AG04450 (cell line): ENCODE measurements at places on chromosomes 13 and 19. TPM values are rescaled to one million over a fixed set of nuclear protein-coding genes. Genes with fewer than 3 reads are reported as not detected.

GRCh38 chr13:113371061-113371460, 7.1 kb upstream of the GRTP1 start:
- no peak for DNase-seq

- DNase-seq: no peak
Measured at GRCh38 chr13:42638886-42639285, 64.9 kb downstream of the TNFSF11 start.

Gene SSC5D
- 2.1 and 3.1 TPM in 2 replicates for polyA plus RNA-seq

- DNase-seq: no peak
Measured at GRCh38 chr13:57045826-57046546, 94.7 kb upstream of the PRR20A start.

GRCh38 chr13:23356368-23356767, 77.1 kb downstream of the SACS start:
- DNase-seq: no peak

GRCh38 chr19:9041023-9041422, 30.8 kb upstream of the MUC16 start:
- no peak for DNase-seq

DNA sequence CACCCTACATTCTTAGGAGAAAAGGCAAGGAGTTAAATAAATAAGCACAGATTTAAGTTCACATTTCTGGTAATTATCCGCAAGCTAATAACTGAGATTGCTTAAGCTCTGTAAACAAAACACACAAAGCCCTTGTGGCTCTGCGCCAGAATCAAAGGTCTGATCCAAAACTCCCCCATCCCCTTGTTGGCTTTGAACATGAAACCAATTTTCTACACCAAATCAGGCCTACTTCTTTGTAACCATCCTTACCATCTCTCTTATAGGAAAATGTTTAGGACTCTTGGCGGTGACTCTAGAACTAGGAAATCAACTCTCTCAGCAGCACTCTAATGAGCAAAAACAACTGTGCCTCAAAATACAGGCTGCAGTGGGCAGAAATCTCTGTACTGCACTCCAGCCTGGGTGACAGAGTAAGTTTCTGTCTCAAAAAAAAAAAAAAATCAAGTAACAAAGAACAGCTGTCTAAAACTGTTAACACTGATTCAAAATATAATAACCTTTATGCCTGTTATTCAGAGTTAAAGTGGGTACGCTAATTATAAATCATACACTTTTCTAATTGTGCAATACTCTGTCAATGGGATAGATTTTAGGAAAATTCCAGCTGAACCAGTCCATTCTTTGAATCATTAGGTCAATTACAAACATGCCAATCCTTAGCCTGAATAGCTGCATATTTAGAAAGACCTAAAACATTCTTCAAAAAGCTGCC, 25.8 kb downstream of the ABCC4 start:
- no peak for DNase-seq

DNA sequence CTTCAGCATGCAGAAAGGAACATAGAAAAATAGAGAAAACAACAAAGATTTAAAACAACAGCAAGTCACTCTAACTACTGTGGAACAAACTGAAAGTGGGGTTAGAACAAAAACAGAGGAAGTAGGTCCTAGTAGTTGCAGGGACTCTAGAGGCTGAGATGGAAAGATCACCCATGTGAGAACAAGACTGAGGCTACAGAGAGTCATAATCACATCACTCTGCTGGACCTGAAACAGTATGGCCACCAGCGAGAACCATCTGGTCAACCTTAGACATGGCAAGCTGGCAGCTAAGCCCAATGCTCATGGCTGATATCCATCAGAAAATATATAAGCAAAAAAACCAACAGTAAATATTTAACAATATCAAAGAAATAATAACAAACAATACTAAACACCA, 35.8 kb upstream of the ZNF724 start:
- no peak for DNase-seq

DNA sequence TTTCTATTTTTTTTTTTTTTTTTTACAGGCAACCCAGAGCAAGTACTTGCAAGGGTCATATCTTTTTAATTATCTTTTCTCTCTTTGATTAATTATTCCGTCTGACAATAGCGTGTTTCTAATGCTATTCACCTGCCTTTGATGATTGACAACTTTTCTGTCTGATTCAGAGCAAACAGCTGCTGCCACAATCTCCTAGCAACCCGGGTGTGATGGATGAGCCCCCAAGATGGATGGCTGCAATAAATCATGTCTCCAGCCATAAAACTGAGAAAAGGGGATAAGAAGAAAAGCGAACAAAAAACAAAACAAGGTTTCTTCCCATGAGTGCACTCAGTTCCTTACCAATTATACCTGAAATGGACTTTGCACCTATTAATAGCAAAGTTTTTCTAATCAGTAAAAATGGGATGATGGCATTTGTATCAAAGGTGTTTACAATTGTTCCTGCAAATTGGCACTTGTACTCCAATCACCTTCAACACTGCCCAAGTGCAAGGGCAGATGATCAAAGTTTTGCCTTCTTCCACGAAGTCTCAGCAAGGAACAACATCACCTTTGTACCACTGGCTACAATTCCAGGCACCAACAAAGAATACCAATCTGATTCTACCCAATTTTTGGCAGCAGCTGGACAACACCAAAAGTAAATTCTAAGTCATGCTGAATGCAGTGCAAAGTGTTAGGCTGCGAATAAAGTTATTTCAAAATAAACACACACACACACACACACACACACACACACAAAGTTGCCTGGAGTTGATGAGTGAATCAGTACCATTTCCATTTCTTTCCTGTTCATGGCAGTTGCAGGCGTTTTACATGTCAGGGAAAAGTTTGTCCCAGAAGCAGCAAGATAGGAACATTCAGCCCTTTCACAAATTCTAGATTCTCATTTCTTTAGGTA, 12.0 kb downstream of the TSHZ3 start:
- no peak for DNase-seq

Gene ADPRHL1
- polyA plus RNA-seq: 0.35 and 0.41 TPM in 2 replicates

DNA sequence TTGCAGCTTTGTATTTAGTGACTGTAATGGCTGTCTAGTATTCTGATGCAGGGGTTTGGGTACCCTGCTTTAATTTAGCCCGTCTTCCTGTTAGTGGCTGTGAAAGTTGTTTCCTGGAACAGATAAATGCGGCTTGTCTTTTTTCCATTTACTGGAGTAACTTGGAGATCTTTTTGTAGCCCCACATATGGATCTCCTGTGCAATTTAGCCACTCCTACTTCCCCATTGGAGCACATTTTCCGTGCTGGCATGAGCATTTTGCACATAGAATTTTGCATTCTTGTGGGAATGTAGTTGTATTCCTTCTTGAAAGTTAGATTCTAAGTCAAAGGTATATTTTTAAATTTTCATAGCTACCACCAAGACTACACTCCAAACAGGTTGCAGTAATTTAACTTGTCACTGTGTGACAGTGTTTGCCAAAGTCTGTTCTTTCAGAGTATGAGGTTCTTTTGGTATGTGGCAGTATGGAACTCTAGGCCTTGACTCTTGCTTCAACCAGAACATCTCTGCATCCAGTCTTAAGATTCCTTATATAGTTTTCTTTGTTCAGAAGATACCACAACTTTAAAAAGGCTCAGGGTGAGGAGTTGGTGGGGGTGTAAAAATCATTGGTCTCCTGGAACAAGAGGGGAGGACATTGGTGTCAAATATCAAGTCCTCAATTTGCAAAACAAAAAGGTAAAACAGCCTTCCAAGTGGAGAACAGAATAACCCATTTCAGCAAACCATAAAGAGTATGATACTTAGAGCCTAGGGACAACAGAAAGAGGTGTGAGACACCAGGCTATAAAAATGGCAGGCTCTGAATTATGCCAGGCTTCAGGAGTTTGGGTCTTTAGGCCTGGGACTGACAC, 21.1 kb upstream of the CCDC97 start:
- DNase-seq: no peak

GRCh38 chr13:78046331-78046730, 127.7 kb upstream of the EDNRB start:
- DNase-seq: no peak

Gene ZNF730
- polyA plus RNA-seq: 0.37 and 0.63 TPM in 2 replicates

- no peak for DNase-seq
Measured at GRCh38 chr13:110221406-110222117, 85.4 kb downstream of the COL4A1 start.
